Cortex of kidney (tissue), 1 donor: ENCODE measurements at places on chromosomes 5 and 9.

DNA sequence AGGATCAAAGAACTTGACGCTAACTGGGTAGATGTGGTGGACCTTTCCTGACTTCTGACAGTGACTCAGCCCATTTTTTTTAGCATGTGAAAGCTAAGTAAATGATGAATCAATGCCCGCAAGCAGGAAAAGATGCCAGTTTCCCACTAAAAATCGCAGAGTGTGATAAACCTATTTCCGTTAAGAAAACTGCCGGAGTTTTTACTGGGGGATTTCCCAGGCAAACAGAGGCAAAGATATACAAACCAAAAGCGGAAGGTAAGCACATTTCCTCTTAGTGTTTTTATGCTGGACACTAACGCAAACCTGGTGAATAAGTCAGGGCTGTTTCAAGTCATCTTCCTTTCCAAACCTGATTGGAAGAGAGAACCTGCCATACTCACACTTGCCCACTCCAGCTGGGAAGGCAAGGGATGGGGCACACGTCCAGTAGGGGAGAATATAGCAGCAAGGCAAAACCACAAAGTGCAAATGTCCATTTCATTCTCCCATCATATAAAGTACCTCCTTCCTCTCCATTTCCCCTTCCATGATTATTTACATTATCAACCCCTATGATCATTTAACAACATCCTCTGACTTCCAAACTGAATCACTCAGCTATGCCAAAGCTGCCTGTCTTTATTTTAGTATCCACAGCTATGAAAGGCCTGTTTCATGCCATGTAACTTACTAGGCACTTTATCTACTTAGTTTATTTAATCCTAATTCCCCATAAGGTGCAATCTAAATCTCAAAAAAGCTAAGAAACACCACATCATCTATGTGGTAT, 349.7 kb upstream of the RFX3 start:
- DNase-seq = no peak

- DNase-seq = no peak
Measured at GRCh38 chr5:134917070-134917815, 12.3 kb downstream of the PCBD2 start.

DNA sequence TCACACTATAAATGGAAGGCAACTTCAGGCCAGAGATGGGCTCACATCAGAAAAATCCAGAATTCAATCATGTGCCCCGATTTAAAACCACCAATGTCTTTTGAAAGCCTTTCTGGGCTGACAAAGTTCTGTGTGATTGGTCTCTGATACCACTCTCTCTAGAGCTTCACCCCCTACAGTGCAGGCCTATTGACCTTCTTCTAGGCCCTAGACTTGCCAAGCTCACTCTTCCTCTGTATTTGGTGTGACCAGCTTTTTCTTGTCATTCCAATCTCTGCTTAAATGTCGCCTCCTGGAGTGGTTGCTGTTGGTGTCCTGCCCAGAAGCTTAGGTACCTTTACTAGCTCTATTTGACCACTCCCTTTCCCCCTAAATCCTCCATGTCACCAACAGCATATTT, 78.7 kb downstream of the GCNT4 start:
- no peak for DNase-seq

DNA sequence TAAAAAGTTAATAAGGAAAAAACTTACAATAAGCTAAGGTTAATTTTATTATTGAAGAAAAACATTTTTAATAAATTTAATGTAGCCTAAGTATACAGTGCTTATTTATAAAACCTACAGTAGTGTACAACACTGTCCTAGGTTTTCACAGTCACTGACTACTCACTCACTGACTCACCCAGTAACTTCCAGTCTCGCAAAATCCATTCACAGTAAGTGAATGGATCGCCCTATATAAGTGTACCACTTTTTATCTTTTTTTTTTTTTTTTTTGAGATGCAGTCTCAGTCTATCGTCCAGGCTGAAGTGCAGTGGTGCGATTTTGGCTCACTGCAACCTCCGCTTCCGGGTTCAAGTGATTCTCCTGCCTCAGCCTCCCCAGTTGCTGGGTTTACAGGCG, 47.7 kb downstream of the FNIP1 start:
- no peak for DNase-seq

GRCh38 chr5:72075461-72075860, 31.8 kb upstream of the MAP1B start:
- DNase-seq = no peak

- DNase-seq = no peak
Measured at GRCh38 chr5:78611126-78611605, 37.4 kb downstream of the LHFPL2 start.

DNA sequence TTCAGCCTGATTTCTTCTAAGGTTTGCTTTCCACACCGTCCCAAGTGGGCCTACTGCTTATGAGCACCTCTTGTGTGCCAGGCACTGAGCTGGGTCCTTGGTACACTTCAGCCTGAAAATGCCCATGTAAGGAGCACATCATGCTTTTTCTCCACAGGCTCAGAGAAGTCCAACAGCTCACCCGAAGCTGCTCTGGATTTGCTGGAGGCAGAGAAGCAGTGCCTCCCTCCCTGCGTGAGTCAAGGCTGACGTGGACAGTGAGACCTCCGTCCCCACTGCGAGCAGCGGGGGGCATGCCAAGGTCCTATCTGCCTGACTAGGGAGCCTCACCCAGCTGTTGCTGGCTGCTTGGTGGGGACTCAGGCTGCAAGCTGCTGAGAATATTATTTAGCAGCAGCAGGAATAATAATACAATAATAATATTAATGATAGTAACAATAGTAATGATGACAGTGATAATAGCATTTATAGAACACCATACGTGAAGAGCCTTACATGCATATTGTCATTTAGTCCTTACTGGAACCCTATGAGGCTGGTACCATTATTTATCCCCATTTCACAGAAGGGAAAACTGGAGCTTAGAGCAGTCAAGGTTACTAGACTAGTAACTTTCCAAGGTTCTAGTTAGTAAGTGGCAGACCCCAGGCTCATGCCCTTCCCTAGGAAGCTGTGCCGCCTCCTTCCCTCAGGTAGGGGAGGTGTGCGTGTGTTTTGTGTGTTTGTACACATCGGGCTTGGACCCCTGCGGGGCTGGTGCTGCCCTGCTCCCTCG, 194.8 kb downstream of the HSPA4 start:
- DNase-seq = no peak

DNA sequence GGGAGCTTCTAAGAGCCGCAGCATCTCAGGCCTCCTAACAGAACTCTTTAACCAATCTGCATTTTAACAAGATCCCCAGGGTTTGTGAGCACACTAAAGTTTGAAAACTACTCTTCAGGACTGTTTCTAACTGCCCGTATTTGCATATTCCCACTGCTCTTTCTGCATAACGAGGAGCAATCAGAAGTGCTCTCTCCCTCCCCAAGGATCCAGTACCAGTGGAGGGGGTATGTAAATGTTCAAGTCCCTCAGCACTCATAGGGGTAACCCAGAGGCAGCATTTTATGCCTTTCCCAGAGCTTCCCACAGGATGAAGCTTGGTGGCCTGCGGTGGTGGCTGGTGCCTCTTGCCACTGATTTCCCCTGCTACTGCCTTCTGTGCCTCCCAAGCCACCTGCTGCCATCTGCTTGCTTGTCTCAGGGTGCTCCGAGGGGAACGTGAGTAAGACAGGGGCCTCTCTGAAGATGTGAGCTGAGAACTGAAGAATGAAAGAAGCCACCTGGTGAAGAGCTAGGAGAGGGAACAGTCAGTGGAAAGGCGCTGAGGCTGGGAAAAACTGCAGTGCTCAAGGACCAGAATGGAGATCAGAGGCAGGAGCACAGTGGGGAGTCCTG, 30.0 kb upstream of the PPP1R2B start:
- DNase-seq = no peak

GRCh38 chr5:175867587-175868347, 3.6 kb upstream of the CPLX2 start:
- no peak for DNase-seq

DNA sequence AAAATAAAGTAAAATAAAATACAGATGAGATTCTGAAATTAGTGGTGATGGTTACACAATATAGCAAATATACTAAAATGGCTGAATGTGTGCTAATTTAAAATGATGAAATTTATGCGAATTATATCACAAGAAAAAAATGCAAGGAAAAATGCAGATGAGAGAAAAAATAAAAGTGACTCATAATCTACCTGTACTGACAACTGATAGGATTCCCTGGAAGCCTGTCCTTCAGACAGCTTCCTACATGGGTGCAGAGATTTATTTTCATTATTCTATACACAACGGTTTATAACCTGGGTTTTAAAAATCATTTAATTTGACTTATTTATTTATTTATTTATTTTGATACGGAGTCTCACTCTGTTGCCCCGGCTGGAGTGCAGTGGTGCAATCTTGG, 5.8 kb upstream of the NCS1 start:
- no peak for DNase-seq

DNA sequence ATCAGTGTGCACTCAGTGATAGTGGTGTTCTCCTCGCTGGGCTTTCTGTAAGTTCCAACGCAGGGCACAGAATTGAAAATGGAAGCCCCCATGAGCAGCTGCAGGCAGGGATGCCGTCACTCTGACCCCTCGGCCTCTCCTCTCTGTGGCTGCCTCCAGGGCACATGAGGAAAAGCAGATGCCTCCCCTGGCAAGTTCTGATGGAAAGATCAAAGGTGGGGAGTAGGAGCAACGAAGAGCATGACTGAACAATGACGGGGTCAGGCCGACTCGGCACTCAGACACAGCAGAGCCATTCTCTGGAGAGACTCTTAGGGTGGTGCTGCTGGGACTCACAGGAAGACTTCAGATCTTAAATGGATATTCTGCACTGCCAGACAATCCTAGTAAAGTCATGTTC, 65.6 kb upstream of the CKMT2 start:
- no peak for DNase-seq

- DNase-seq = no peak
Measured at GRCh38 chr9:76257311-76257710, 136.9 kb downstream of the RFK start.

- DNase-seq = no peak
Measured at GRCh38 chr9:84000186-84000585, 19.6 kb downstream of the RMI1 start.

DNA sequence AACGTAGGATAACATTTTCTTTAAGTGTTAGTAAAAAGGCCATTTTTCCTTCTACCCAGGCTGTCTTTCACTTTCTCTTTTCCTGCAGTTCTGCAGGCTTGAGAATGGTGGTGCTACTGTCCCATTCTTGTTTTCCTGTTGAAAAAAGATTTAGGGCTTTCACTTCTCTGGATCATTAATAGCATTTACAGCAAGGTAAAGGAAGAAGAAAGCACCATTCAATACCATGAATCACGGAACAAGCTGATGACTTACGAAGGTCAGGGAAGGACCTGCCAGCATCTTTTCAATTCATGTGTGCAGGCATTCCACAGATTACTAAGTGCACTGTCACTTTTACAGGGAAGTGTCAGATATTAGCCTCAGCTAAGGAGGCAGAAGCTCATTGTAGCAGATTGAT, 292.8 kb downstream of the YTHDC2 start:
- DNase-seq = no peak

GRCh38 chr5:94849821-94850736, 231.6 kb downstream of the SLF1 start:
- DNase-seq = no peak

DNA sequence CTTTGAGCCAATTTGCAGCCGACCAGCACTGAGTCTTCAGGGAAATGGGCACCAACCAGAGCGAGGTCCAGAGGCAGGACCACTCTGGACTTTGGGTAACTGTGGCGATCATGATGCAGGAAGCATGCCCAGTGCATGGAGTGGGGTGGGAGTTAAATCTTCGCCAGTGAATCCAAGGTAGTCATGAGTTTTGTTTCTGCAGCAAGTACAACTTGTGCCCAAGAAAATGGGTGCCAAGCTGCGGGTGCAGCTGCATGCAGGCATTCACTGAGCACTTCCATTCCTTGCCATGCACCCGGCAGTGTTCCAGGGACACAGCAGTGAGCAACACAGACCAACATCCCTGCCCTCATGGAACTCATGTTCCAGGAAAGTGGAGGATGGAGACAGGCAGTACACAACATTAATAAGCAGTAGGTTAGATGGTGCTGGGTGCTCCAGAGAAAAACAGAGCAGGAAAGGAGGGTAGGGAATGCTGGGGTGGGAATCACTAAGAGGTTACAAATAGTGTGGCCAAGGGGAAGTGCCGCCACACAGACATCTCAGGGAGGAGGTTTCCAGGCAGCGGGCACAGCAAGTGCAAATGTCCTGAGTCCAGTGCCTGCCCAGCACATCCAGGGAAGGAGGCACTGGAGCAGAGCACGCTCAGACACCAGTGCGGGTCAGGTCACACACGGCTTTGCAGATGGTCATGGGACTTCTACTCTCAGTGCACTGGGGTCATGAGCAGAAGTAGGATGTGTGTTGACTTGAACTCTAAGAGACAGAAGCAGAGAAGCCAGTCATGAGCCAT, 48.2 kb upstream of the LMX1B start:
- DNase-seq = no peak

DNA sequence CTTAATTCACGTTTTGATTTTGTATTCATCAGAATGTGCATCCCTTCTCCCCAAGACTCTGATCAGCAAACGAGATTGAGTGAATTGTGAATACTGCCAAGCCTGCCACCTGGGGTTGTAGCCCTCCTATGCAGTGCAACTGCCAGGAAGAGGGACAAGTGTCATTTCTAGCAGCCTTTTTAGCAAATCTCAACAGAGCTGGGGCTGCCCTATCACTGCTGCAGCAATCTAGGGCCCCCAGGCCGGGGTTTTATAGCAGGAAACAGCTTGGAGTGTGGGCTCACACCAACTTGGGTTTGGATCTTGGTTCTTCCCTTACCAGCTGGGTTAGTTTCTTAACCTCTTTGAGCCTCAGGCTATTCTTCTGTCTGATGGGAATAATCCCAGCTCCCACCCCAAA, 4.0 kb downstream of the CSF1R start:
- DNase-seq = no peak

DNA sequence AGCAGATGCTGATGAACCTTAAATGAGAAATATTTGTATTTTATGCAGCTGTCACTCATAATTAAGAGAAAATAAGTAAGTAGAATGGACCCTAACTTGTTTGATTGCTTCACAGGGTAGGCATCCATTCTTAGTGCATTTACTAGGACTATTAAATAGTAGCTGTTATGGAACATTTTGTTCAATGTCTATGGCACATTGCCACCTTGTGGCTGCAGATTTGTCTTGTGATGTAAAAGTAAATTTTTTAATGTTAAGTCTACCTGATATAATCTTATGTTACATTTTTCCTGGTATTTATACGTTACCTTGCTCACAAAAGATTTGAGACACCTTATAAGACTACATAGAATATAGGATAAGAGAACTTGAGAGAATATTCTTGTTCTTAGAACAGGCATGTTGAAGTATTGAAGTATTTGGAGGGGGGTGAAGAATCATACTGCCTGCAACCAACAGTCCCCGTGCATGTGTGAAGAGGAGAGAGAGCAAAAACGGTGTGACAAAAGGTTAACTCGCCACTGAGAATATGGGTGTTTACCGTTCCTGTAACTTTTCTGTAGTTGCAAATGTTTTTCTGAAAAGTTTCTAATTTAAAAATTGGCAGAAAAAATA, 161.1 kb downstream of the MAST4 start:
- DNase-seq = no peak

GRCh38 chr9:108193026-108193710, 662.6 kb downstream of the ACTL7B start:
- DNase-seq = no peak
